Stimulated activated CD4-positive, alpha-beta T cell treated with anti-CD3 and anti-CD28 coated beads, TNF-alpha, amount 100 ng/mL, for 1 hour (primary cell): ENCODE measurements at places on chromosomes 3 and 15.

- DNase-seq: no peak
Measured at GRCh38 chr15:39639037-39639436, 58.2 kb downstream of the THBS1 start.

DNA sequence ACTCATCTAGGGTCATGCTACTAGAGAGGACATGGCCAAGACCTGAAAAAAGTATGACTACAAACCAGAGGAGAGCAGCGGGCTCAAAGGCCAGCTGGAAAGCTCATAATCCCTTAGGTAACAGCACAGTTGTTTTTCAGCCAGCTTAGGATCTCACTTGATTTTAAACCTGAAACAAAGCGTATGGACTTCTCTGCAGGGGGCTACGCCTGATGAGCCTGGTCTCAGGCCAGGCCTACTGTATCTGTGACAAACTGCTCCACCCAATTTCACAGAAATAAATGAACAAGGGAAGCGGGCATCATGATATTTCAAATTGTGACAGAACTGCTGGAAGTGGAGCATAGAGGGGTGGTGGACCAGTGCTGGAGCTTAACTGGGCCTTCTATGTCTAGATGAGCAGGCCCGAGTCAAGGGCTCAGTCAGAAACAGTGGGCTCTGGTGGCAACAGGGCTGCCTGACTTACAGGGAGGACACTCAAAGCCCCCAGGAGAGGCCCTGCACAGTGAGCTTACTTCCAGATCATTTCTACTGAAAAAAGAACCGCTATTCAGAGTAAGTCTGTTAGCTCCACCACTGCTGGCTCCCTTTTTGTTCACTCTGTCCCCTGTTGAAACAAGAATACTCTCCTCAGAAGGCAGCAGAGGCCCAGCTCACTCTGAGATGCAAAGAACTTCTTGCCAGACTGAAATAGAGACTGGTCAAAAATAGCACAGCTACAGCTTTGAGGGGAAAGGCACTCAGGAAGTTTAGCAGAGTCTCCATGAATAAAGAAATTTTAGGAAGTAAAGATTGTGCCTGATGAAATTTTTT lies 47.0 kb downstream of the LRIG1 start:
- DNase-seq: no peak

- DNase-seq: no peak
Measured at GRCh38 chr3:17188378-17188777, 303.6 kb downstream of the PLCL2 start.

DNA sequence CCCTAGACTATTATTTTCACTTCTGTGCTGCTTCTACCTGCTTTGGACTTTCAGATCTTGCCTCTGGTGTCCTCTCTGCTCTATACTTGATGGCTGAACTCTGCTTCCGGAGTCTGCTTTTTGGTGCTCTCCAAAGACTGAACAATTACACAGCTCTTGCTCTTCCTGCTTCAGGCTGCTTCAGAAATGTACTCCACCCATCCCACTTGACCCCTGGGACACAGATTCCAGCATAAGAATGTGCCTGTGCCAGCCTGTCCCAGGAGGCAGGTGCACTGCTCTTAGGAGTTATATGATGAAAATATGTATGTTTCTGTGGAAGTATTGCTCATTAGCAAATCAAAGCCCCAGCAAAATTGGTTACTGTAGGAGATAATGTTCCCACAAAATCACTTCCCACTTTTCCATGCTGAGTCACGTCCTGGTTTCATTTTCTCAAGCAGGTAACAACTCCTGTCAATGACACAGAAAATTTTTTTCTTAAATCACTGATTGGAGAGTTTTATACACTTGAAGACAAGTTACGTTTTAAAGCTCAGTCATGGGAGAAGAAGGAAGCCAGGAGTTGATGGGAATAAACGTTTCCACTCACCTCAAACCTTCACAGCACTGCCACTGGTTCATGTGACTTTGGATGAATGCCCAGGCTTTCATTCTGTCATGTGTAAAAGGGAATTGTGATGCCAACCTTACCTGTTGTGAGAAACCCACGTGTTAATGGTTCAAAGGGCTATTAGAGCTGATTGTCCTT lies 239.4 kb upstream of the ZPLD1 start:
- no peak for DNase-seq

DNA sequence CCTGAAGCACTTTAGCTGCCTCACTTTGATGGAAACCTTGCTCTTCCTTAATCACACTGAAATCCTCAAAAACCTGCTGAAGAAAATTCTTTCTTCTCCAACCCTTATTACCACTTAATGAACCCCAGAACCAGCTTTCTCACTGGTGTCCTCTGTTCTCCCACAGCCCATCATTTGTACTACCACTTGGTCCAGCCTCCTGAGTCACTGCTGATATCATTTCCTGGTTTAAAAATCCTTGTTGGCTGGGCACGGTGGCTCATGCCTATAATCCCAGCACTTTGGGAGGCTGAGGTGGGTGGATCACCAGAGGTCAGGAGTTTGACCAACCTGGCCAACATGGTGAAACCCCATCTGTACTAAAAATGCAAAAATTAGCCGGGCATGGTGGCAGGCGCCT lies 418.6 kb upstream of the KCNMB2 start:
- DNase-seq: no peak

DNA sequence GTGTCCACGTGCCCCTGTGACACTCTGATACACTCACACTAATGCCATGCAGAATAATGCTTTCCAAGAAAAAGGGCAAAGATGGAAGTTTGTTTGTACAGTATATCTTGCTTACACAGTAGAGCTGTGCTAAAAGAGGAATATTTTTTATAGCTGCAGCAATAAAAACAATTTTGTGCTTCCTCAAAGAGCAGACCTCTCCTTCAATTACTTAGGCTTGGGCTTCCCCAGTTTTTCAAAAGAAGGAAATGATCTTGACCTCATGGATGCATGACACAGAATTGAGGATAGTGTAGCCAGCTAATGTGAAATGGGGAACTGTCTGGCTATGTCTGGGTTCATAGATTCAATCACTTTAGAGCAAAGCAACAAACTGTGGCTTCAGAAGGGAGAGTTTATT lies 137.4 kb downstream of the STT3B start:
- DNase-seq: no peak

GRCh38 chr3:165440380-165440779 lies 244.2 kb upstream of the SLITRK3 start:
- no peak for DNase-seq

- no peak for DNase-seq
Measured at GRCh38 chr15:85947936-85948335, 131.7 kb upstream of the AGBL1 start.

- DNase-seq: no peak
Measured at GRCh38 chr3:178536211-178537079, at the start of gene KCNMB2. Gene KCNMB2 (plus strand): TSS chr3:178536436.

DNA sequence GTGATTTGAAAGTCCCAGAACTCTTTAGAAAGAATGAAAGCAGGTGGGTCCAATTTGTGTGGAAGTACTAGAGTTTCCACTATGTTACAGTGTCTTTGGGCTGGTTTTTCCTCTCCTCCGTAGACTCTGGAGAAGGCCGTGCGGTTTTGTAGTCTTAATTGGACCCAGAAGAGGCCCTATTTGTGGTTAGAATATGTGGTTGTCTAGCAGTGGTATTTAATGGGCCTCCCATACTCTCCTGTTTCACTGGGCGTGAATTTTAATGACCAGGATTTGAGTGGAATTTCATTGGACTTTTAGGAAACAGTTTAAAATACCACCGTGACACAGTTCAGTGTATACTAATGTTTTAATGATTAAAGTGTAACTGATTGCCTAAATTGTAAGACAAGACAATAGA lies 182.3 kb downstream of the BBX start:
- no peak for DNase-seq

- DNase-seq: no peak
Measured at GRCh38 chr3:61761694-61762430, 200.5 kb downstream of the PTPRG start.

GRCh38 chr3:5678844-5679243 lies 491.3 kb downstream of the EDEM1 start:
- no peak for DNase-seq

DNA sequence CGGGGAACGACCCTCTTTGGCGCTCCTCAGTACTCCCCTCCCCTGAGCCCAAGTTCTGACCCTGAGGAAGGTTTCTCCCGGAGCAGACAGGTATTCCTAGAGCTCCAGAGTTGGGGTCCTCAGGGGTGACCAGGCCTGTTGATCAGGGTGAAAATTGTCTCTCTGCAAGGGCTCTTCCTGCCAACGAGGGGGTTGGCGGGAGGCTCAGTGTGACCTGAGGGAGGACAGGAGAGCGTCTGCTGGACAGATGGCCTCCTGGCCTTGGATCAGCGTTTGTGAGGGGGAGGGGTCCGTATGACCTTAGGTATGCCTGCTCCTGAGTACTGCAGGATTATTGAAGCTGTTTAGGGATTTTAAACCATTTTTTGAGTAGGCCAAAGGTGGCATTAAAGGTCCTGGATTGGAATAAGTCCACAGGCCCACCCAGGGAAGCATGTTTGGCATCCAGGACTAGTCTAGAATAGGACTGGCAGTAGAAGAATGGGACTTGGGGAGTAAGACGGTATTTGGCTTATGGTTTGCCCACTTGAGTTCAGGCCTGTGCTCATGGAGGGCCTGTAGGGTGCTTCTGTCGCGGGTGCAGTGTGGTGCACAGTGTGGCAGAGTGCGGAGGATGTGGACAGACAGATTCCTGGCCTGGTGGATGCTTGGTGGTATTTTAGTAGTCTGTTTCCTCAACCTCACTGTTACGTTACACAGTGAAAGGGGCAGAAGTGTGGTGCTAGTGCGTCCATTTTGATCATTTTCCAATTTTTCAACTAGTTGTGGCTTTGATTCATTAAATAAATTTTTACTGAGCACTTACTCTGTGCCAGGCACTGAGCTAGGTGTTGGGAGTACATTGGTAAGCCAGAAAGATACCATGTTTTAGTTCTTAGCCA lies 959 bp downstream of the ZNF592 start:
- no peak for DNase-seq

- no peak for DNase-seq
Measured at GRCh38 chr3:190644035-190644434, 130.2 kb downstream of the IL1RAP start.

DNA sequence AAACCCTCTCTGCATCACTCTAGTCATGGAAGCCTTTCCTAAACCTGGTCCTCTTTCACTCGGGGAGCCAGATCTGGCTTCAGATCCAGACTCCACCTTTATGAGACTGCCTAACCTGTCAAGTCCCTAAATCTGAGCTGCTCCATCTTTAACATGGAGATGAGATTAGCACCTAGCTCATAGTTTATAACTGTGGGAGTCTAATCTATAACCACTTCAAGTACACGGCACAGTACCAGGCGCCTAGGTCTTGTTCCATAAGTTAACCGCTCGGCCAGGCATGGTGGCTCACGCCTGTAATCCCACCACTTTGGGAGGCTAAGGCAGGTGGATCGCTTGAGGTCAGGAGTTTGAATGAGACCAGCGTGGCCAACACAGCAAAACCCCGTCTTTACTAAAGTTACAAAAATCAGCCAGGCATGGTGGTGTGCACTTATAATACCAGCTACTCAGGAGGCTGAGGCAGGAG lies 30.3 kb downstream of the TPM1 start:
- DNase-seq: no peak

GRCh38 chr3:61665987-61666386 lies 104.6 kb downstream of the PTPRG start:
- DNase-seq: no peak

GRCh38 chr3:119681279-119681678 lies 4.1 kb upstream of the COX17 start:
- DNase-seq: no peak

GRCh38 chr15:52278636-52279367 lies 16.8 kb downstream of the MYO5C start:
- DNase-seq: no peak

DNA sequence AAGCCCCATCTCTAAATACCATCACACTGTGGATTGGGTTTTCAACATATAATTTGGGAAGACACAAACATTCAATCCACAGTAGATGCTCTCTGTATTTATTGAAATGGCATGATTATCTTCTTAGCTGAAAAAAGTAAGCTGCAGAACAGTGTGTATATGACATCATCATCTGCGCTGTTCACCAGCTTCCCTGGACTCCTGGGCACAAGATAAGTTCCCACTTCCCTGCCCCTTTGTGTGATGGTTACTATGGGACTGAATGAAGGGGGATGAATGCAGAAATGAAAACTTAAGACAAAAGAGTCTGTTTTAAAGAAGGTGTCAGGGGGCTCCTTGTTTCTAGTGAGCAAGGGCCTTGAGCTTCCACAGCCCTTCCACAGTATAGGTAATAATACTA lies 20.0 kb upstream of the GPD1L start:
- DNase-seq: no peak

GRCh38 chr15:40253167-40253790 lies 14.4 kb downstream of the PAK6 start:
- no peak for DNase-seq

DNA sequence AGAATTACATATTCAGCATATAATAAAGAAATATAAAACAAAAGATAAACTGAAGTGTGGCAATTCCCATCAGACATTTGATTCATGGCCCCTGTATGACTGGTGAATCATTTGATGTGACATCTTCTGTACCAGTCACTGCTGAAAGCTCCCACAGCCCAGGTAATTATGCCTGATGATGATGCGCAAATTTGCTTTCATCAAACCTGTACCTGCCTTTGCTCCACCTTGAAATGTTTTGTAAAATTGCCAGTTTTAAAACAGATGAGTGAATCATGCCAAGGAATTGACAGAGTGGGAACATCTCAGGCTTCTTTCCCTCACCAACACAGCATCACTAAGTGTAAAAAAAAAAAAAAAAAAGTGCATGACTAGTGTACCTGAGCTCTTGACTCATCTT lies 66.5 kb upstream of the EIF1B start:
- no peak for DNase-seq

- no peak for DNase-seq
Measured at GRCh38 chr3:127819086-127819485, 3.2 kb downstream of the MGLL start.

DNA sequence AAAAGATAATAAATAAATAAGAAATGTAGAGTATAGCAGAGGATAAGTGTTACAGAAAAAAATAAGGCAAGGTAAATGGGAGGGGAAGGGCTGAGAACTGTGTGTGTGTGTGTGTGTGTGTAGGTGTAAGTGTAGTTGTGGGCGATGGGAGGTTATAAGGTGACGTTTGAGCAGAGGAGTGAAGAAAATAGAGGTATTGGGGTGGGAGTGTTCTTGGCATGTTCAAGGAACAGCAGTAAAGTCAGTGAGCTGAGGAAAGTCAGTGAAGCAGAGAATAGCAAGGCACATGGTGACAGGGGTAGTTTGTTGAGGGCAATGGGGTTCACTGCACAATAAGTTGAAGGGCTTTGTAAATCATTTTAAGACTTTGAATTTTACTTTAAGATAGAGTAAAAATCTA lies 30.9 kb upstream of the ZNF148 start:
- no peak for DNase-seq

DNA sequence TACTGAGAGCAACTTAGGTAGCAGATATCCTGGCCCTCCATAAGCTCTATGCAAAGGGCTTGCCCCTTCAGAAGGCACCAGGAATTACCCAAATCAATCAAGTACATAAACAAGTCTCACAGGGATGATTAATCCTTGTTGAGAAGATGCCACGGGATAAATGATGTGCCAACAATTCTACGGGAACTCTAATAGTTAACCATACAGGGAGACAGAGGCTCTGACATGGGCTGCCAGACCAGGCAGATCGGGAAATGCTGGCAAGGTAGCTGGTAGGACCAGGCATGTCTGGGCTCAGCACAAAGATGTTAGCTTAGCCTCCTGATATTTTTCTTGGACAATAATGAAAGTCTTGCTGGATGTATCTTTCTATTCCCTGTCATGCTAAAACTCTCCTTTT lies 249.3 kb upstream of the THBS1 start:
- no peak for DNase-seq

GRCh38 chr3:20060974-20061685 lies 20.9 kb downstream of the KAT2B start:
- no peak for DNase-seq
